Trophoblast cell (in vitro differentiated cells and primary cell): ENCODE measurements at places on chromosomes 6 and 20.

DNA sequence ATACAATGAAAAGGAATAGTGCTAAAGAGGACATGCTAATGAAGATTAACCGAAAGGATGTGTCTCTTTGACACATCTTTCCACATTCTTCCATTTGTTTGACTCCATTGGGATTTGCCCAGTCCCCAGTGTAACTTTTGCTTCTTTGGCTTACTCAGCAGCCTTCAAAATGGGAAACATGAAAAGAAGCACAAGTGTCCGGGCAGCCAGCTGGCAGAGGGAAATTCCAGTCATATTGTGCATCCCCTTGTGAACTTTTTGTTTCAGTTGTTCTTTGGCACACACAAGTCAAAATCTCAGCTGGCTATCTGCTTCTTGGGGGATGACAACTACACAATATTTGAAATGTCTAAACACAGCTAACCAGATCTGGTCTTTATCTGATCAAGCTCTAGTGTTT is 157.4 kb downstream of the OGFRL1 start:
- no peak for DNase-seq

- DNase-seq = no peak
Observed at GRCh38 chr6:39926668-39927067, 7.6 kb downstream of the MOCS1 start.

DNA sequence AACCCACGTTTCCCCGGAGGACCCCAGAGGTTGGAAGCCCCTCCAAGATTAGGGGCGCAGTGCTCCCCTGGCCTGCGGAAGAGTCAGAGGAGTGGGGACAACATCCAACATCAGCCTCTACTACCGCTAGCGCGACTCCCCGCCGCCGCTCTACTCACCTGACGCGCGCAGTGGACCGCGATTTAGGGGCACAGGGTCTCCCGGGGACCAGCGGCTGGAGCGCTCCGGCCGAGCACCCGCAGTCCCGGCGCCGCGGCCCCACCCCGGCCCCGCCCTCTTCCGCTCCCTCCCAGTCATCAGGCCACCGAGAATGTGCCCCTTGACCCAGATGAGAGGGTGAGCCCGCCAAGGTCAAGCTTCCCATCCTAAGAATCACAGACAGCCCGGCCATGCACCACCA is at the start of gene ZFP57:
ZFP57 (minus strand) TSS at position 249 of the 400 bp plus-strand sequence. CDS start 4,149 bp downstream, outside the sequence.
- DNase-seq = no peak

GRCh38 chr6:13494137-13494536 is 6.7 kb upstream of the GFOD1 start:
- no peak for DNase-seq

DNA sequence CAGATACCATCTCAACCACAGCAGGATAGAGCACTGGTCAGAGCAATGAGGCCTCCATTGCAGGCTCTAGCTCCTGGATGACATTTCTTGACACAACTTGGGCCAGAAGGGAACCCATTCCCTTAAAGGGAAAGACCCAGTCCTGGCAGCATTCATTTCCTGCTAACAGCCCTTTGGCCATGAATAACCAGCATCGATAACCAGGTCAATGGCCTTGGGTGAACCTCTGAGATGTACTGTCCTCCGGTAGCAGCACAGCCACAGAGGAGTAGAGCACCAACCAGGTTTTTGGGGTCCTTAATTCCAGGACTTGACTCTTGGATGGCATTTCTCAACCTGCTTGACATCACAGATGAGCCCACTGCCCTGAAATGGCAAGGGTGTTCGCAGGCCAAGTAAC is 71.2 kb upstream of the FKBP1C start:
- no peak for DNase-seq

DNA sequence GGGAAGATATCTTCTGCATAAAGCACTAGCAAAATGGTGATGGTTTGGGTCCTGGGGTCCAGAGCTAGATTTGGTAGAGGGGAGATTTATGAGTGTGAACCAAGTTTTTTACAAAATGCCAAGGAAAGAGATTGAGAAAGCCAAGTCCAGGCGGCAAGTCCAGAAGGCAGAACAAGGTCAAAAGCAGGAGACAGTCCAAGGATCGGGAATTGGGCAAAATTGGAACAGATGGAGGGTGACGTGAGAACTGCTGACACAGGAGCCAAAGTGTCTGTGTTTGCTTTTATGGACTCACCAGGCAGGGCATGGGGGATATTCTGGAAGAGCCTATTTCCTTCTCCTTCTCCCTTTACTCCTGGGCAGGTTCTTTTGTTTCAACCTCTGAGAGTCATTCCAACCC is 4.1 kb downstream of the NHLRC1 start:
- DNase-seq = no peak

- DNase-seq = no peak
Observed at GRCh38 chr20:4095639-4096038, 80.3 kb upstream of the RNF24 start.

DNA sequence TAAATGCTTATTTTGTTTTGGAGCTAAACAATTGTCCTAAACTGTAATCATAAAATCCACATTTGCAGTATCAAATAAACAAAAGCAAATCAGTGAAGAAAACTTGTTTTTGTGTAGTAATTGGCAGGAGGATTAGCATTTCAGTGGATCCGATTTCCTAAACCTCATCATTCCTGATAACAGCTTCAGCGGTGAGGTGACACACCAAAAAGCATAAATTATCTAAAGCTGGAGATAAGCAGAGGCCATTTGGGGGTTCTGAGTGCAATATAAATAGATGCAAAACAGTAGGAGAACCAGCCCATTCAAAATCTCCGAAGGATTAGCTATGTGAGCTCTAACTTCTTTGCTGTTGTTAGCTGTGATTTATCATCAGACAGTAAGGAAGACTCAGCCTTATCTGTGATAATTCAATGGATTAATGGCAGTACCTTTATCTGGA is 235.8 kb downstream of the EPHA7 start:
- DNase-seq = no peak

DNA sequence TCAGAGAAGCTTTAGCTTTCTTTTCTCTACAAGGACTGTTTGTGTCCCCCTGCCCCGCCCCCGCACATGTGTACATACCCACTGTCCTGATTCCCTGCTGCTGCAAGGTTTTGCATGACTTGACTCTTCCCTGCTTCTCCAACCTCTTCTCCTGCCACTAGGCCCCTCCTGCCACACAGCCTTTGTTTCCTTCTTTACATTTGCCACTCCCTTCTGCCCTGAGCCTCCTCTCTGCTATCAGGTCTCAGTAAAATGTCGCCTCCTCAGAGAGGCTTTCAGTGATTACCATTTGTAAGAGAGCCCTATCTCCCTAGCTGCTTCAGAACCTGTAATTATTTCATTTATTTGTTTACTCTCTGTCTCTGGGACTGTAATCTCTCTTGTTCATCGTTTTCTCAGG is 56.4 kb upstream of the VSTM2L start:
- DNase-seq = no peak

DNA sequence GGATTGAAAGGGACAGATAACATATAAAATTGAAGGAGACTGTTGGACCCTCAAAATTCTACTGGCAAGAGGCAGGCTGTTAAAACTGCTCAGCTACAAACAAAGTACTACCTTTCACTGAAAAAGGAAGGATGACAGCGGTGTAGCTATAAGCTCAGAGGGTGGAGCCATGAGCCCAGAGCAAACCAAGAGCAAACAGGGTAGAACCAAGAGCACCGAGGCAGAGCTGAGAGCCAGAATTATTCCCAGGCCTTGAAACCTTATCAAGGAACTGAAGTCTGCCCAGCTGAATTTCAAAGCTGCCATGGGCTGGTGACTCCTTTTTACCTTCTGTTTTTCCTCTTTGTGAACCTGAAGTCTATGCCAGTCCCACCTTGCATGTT is 74.7 kb upstream of the SLC4A11 start:
- no peak for DNase-seq
